Daoy (cell line): ENCODE measurements at places on chromosomes 7 and 10. TPM values are rescaled to one million over a fixed set of nuclear protein-coding genes. Genes with fewer than 3 reads are reported as not detected.
A peak's percentile ranks its signal among the peaks of the same experiment; 100 is the strongest.

DNA sequence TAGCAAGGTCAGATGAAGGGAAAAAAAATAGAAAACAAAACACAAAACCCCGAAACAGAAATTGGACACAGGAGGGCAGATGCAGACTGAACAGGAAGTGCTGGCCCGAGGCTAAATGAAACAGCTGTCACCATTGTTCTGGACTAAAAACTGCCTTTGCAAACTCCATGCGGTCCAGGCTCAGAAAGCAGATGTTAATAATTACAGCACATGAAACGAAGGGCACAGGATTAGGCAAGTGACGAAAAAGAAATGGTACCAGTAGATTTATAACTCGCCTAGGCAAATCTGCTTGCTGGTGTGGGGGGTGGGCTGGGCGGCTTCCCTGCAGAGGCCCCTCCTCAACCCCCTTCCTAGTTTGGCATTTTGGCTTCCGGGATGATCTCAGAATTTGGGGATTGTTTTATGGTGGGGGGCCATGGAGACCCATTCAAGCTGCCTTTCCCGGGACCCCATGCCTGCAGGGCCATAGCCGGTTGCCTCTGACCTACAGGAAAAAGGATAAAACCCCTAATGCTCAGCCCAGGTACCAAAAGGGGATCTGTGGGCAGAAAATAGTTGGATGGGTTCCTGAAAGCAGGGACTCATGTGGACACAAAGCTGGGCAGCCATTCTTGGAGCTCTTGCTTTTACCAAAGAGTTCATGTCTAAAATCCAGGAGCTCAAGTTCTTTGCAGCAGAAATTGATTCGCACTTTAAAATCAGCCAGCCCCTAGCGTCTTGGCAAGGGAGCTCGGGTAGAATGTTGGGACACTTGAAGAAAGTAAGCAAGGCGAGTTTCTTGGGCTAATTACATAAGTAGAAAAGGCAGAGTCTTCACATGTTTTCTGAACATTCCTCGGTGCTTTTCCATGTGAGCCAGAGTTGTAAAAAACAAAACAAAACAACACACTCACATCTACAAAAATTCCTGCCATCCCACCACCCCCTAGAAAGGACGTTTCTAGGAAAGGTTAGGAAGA lies 39.0 kb upstream of the EMX2 start:
- DNase-seq: peak; percentile 7

DNA sequence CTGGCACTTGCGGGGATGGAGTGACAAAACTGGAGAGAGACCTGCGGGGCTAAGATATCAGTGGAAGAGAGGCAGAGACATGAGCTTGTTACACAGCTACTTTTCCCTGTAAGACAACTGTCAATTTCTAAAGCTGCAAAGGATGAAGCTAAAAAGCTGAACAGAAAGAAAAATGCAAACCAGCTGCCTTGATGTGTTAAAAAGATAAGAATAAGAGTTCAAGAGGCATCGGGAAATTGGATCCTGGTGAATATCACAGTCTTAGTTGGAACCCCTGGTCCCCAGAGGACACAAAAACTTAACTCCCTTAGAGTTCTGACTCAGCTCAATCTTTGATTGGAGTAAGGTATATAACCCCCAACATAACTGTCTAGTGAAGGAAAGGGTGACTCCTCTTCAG lies 38.8 kb downstream of the VPS41 start:
- DNase-seq: no peak

Gene FAM25G
- not detected in 2 replicates for total RNA-seq

DNA sequence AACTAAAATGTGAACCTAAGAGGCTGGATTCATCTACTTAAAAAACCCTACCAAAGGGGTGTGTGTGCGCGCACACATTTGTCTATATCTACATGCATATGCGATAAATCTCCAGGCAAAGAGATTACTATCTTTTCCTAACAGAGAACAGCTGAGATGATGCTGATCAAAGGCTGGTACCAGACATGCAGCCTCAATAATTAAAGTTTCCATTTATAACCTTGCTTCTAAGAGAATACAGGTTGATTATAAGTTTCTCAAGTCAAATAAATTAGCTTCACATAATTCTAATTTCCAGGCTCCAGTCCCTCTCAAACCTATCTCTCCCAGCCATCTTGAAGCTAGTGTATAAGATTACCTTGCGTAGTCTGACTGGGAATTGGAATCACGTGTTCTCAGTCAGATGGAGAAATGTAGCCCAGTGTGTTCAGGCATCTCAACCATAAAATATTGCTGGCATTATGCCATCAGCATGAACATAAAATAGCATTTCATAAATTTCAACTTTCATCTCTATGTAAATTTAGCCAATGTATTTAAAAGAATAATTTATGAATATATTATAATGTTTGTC lies 1062.0 kb downstream of the XPNPEP1 start:
- DNase-seq: no peak

Gene SLC13A4
- total RNA-seq: not detected in 2 replicates

DNA sequence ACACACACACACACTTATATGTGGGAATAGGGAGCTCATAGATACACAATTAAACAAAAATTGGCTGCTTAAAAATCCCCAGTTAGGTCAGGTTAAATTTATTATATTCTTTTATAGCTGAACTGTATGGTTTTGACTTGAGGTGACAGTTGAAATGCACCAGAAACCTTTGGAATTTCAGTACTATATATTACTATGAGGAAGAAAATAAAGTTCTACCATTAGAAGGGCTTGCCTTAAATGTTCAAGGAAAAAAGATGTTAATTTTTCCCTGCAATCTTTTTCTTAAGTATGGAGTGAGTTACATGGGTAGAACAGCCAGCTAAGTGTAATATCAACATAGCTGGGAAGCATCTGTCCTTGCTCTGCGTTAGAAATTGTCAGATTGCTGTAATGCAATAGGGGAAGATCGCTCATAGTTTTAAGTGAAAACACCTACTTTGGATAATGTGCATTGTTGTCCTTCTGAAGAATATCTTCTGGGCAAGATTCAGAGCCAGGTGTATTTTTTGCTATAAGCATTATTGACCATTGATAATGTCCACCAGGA lies 415.8 kb upstream of the MKI67 start:
- no peak for DNase-seq

Gene PTPRZ1
- total RNA-seq: 0.12 and 0.17 TPM in 2 replicates

Gene NPY4R
- not detected in 2 replicates for total RNA-seq

- no peak for DNase-seq
Observed at GRCh38 chr10:87804939-87805569, 13.0 kb downstream of the ATAD1 start.

- no peak for DNase-seq
Observed at GRCh38 chr7:89914711-89915110, 239.6 kb upstream of the STEAP1 start.

- no peak for DNase-seq
Observed at GRCh38 chr10:88881922-88882645, 2.0 kb downstream of the STAMBPL1 start.

DNA sequence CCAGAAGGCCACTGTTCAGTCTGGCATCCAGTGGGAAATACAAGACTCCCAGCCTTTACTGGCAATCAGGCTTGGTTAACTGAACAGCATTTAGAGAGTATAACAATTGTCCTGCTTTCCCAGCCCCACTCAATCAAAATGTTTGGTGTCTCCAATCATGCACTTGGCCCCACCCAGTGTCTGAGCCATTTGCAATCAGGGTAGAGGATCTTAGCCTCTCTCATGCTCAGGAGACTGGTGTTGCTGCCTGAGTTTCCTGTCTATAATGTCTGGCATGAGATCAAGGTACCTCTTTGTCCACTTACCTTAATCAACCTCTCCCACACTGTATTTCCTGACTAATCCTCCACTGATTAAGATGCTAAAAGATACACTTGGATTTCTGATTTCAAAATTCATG lies 290.2 kb upstream of the GHITM start:
- DNase-seq: no peak

Gene FAM13C
- total RNA-seq: 0.46 and 2.4 TPM in 2 replicates

Gene DPY19L1
- 57.8 and 57.9 TPM in 2 replicates for total RNA-seq

DNA sequence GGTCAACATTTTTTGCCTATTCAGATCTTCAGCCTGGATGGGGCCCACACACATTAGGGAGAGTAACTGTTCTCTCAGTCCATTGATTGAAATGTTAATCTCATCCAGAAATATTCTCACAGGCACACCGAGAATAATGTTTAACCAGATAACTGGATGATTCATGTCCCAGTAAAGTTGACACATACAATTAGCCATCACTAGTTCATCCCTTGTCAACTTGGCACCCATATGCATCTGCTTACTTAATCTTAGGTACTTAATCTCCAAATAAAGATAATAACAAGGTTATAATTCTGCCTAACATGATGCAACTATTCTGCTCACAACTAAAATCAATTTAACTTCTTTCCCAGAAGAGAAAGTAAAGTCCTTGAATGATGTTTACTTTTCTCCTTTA lies 502.6 kb downstream of the ADRA2A start:
- DNase-seq: no peak

DNA sequence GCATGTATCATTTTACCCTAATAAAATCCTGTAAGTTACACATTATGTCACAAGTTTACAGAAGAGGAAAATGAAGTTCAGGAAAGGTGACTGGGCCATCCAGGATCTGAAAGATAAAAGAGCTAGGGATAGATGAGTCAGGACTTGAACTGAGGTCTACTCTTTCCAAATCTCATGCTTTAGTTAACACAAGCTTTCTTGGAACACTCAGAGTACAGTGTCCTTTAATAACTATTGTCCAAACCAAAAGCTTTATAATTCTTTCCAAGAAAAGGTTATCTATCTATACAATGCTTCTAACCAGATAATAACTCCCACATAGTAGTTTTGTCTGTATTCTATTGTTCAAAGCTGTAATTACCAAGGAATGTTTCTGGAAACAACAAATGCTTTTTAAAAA lies 164.6 kb downstream of the LRRN3 start:
- no peak for DNase-seq

GRCh38 chr10:34889004-34889869 lies 74.1 kb upstream of the PARD3 start:
- DNase-seq: peak; percentile 25

Gene RGS10
- total RNA-seq: 22.1 and 22.8 TPM in 2 replicates

DNA sequence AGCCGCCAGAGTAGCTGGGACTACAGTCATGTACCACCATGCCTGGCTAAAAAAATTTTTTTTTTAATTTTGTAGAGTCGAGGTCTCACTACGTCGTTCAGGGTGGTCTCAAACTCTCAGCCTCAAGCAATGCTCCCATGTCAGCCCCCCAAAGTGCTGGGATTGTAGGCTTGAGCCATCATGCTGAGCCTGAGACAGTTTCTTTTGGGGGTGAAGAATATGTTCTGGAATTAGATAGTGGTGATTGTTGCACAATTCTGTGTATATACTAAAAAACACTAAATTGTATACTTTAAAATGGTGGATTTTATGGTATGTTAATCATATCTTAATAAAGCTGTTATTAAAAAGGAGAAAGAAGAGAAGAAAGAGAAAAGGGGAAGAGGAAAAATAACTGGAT lies 1.5 kb downstream of the CUZD1 start:
- DNase-seq: no peak

Gene ALKBH4
- 34.6 and 66.4 TPM in 2 replicates for total RNA-seq

GRCh38 chr10:119030421-119031250 lies 1.1 kb downstream of the NANOS1 start:
- peak; percentile 71 for DNase-seq

GRCh38 chr7:117362294-117362888 lies 39.5 kb upstream of the WNT2 start:
- no peak for DNase-seq

DNA sequence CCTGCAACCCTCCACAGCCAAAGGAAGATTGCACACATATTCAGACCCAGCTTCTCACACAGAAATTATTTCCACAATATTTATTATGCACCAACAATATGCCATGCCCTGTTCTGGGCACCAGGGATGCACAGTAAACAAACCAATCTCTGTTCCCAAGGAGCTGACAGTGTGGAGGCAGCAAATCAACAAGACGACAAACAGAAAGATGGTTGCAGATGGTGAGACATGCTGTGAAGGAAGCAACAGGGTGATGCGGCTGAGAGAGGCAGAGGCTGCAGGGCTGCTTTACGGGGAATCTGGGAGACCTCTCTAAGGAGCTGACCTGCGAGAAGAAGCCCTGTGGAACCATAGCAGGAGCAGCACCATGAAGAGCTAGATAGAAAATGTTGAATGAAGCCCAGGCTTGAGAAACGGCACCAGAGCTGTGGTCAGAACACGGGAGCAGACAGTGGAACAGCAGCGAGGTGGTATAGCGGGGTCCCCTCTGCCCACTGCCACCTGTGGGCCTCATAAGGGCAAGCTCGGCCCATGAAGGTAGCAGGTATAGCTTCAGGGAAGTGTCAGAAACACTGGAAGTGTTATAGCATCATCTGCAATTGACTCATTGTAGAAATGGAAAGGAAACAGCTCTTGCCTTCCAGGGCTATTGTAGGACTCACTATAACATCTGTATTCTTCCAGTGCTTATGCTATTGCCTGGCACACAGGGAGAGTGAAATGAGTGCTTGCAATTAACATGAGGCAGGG lies 17.4 kb downstream of the RBP3 start:
- DNase-seq: no peak

Gene TFPI2
- total RNA-seq: 108 and 113 TPM in 2 replicates

Gene ZNF467
- total RNA-seq: 0.34 and 0.80 TPM in 2 replicates

Gene VIPR2
- 0.74 and 1.4 TPM in 2 replicates for total RNA-seq
